Fibroblast of mammary gland (primary cell): ENCODE measurements at places on chromosomes 6 and 20.

- DNase-seq: peak; percentile 26
These were observed 25.0 kb downstream of the FOXP4 start for GRCh38 chr6:41571021-41571780.

GRCh38 chr6:131950767-131951575 is at the start of gene CCN2:
Gene CCN2, minus strand, starts transcription at chr6:131951372. Its CDS starts 200 bp downstream, at chr6:131951172.
- peak; percentile 91 for DNase-seq

- DNase-seq: no peak
These were observed 86.6 kb downstream of the RNF144B start for GRCh38 chr6:18473755-18474154.

- DNase-seq: no peak
These were observed 88.9 kb downstream of the PHIP start for GRCh38 chr6:78989191-78989590.

GRCh38 chr6:159970659-159971063 is 1.8 kb downstream of the IGF2R start:
- DNase-seq: no peak

DNA sequence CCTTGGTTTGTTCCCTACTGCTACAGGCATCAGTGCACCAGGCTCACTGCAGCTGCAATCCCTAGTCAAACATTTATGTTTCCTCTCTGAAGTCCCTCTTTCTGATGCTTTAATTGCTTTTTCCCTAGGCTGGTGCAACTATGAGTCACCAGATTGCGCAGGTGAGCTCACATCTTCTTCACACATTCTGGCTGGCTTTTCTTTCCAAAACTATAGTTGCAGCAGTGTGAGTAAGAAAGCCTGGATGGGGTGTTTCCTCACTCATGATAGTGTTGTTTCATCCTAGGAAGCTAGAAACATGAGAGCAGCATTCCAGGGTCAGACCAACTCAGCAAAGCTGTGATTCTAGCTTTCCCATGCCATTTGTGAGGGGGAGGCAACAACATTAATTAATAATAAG is 296.4 kb downstream of the PAX1 start:
- peak; percentile 96 for DNase-seq

GRCh38 chr6:87633851-87634250 is 43.9 kb downstream of the ORC3 start:
- no peak for DNase-seq

DNA sequence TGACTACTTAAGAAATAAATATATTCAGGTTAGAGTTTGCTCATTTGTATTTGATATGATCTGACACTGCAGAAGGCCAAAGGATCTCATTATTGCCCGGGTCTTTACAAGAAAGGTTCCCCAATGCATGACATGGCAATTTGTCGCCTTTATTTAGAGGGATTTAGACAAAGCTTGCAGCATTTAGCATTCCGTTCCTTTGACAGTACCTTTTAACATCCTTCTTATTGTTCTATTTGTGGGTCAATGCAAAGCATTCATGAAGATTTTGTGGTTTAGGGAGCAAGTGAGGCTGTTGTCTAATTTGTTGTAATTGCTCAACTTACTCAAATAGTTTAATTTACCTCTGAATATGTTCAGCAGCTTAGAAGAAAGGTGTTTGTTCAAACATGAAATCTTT is 230.8 kb upstream of the FLRT3 start:
- no peak for DNase-seq

- peak; percentile 73 for DNase-seq
These were observed 4.3 kb downstream of the REV3L start for GRCh38 chr6:111478749-111479148.

GRCh38 chr6:91135406-91136103 is 548.7 kb upstream of the MAP3K7 start:
- no peak for DNase-seq

DNA sequence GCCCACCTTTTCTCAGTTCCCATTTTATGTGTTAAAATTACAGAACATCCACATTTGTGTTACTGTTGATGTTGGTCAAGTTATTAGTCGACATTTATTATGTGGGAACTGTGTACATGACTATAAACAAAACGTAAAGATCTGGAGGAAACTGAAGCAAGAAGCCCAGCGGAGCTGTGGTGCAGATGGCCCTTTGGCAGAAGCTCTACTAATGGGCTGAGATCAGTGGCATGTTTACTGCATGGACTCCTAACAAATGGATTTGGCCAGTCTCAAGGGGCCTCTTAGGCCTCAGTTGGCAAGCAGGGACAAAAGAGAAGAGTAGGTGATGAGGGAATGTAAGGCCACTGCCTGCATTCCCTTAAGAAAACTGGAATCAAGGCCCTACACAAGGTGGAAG is 282.1 kb upstream of the TCF21 start:
- DNase-seq: no peak

DNA sequence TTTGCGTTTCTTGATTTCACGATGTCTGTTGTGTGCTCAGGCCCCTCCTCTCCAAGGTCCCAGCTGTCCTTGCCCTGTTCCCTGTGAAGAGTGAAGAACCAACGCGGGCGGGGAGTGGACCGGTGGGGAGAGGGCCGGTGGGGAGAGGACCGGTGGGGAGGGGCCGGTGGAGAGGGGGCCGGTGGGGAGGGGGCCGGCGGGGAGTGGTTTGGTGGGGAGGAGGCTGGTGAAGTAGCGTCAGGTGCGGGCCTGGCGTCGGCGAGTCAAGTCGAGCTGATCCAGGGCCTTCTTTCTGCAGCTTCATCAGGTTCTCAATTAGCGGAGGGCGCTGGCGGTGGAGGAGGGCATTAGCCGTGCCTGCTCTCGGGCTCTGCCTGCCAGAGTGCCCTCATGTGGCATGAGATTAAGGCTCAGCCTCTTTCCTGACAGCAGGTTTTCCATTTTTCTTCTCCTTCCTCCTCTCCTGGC is 21.2 kb upstream of the BHLHE23 start:
- DNase-seq: no peak

DNA sequence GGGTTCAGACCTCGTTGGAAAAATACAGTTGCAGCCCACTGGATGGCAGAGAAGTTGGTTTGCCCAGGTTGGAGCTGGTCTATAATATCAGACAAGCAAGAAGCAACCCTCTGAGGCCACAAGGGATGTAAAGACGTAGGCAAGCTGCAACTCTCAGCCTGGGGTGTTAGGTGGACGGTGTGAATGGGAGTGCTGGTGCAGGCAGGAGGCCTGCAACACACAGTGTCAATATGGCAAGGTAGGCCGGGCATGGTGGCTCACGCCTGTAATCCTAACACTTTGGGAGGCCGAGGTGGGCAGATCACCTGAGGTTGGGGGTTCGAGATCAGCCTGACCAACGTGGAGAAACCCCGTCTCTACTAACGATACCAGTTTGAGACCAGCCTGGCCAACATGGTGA is 10.5 kb downstream of the VPS16 start:
- DNase-seq: no peak

DNA sequence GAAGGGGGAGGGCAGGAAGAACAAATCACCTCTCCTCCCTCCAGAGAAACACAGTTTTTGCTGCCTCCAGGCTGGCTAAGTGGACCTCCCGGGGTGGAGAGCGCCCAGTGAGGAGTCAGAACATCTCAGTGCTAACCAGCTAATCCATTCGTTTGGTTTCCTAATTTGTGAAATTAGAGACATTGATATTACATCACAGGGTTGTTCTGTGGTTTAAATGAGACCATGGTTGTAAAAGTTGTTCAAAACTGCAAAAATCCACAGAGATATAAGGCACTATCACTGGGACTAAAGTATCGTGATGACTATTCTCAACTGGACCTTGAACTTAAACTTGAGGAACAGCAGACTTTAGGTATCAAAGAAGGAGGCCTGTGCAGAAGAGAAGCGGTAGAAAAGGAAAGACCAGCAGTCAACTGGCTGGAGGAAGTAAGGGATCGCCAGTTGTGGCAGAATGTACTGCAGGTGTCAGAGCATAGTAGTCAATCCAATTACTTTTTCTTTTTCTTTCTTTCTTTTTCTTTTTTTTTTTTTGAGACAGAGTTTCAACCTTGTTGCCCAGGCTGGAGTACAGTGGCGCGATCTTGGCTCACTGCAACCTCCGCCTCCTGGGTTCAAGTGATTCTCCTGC is 33.9 kb downstream of the RIPOR2 start:
- DNase-seq: no peak

- DNase-seq: no peak
These were observed 27.4 kb downstream of the NPEPL1 start for GRCh38 chr20:58719971-58720371.

DNA sequence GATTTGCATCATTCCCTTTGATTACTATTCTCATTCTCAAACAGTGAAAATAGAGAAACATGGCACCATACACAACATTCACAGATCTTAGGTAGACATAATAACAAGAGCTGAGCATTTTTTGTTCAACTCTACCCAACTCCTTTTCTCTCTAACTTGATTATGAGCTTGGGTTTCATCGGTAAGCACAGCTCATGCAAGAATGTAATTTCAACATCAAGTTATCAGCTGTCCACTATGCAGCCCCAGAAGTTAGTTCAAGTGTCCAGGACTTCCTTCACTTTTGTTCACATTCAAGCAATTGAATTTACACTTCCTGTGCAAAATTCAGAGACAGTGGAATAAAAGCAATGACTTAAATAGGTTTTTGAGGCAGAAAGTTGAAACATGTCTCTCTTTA is 297.7 kb upstream of the SASH1 start:
- DNase-seq: peak; percentile 6

GRCh38 chr6:148822819-148823218 is 76.0 kb downstream of the UST start:
- no peak for DNase-seq

GRCh38 chr6:14502551-14502950 is 385.0 kb downstream of the CD83 start:
- peak; percentile 41 for DNase-seq

DNA sequence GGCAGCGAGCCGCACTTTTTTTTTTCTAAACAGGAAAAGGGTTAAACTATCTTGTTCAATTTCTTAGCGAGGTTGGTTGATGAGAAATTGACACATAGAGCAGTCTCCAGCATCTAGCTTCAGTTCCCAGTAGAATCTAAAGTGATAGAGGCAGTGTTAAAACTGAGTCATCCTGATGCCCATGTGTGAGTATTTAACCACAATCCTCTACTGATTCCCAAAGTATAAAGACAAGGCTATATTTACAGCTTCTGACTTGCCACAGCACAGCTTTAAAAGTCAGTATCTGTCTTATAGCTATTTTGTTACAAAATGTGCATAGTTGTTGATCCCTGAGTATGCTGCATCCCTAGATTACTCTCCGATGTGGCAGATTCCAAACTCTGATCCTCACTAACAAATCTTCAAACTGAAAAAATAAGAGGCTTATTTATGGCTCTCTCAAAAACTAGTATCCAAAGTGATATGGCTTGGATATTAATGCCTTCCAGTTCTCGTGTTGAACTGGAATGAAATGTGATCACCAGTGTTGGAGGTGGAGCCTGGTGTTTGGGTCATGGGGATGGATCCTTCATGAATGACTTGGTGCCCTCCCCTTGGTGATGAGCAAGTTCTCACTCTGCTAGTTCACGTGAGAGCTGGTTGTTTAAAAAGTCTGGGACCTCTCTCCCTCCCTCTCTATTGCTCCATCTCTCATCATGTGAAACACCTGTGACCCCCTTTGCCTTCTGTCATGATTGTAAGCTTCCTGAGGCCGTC is 13.1 kb upstream of the POPDC3 start:
- DNase-seq: peak; percentile 88

DNA sequence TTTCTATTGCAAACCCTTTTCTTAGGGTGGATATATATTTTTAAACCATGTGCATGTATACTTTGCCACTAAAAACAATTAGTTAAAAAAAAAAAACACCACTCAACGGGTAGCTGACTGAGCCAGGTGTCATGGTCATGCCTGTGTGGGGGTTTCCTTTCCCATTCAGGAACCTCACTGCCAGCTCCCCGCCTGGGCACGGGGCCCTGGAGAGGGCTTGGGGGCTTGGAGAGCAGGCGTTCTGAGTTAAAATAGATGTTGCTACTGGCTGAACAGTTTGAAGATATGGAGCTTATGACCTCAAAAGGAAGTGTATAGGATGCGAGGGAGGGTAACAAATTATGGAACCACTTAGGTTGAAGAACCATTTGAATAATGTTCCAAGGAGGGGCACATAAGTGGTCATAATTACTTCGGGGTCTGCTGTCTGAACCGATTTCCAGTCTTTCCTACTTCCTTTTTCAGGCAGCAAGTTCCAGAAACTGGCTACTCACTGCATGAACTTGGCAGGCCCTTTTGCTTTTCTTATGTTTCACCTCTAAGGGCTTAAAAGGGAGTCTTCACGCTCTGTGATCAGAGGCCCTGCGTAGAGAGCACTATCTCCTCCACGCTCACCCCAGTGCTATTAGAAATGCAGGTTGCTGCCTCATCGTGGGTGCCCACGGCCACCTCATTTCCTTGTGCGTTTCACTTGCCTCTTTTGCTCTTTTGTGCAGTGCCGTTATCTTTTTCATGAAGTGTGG is 9.9 kb downstream of the STX16 start:
- DNase-seq: no peak
